LNCaP clone FGC (cell line): ENCODE measurements at places on chromosomes 6 and 20.
A peak's percentile ranks its signal among the peaks of the same experiment; 100 is the strongest.

DNA sequence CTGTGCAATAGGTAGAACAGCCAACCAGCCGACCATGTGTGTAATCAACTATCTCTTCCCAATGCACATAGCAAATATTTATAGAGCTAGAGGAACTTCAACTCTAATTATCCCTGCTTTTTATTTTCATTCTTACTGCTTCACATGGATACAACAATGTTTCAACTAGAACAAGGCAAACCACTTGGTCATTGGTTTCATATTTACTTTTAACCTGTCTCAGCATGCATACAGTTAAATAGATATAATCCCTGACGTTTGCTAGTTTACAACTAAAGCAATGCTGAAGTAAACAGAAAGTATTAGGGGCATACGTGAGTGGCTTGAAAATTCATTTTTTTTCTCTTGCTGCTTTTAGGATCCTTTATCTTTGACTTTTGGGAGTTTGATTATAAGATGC, 318.5 kb upstream of the MAP3K7 start:
- DNase-seq = no peak

DNA sequence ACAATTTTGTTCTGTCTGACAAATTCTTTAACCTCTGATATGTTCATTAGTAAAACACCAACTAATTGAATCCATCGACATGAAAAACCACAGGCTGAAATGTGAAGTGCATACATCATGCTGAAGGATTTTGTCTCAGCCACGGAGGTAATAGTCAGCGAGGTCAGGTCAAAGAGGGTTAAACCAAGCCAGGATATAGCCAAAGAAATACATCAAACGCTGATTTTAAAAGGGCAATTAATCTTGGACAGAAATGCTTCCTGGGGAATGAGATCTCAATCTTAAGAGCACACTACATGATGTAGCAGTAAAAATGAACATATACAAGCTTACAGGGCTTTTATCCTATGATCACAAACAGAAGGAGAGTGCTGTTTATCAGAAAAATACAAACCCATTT, 106.7 kb downstream of the PRDM1 start:
- no peak for DNase-seq

DNA sequence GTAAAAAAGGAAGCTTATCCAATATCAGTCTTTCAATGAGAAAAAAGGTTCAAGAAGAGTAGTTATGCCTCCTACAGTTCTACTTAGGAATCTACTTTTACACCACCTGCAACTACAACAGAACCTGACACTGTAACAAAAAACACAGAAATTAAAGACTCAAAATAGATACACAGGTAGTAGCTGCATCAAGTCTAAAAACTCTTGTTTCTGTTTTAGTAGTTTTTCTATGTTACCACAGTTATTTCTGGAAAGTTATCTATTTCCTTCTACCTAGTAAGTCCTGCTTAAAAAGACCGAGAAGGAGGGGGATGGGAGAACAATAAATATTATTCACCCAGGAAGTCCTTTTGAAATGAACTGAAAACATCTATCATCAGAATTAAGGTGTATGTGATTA, 52.5 kb downstream of the ATG5 start:
- no peak for DNase-seq

GRCh38 chr20:39751557-39752137, 789.5 kb downstream of the DHX35 start:
- DNase-seq = no peak

DNA sequence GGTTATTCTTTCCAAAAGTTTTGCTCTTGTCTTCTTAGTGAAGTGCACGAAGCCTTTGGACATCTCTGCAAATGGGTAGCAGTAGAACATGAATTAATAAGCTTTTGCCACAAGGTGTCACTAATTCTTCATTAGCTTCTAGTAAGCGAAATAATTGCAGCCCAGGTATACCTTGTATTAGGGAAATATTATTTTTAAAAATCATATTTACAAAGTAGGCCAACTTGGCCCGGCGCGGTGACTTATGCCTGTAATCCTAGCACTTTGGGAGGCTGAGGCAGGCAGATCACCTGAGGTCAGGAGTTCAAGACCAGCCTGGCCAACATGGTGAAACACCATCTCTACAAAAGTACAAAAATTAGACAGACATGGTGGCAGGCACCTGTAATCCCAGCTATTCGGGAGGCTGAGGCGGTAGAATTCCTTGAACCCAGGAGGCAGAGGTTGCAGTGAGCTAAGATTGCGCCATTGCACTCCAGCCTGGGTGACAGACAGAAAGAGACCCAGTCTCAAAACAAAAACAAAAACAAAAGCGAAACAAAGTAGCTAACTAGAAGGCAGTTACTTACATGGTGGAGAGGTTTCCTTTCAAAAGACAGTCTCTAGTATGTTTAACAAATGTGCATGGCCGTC, 8.8 kb upstream of the RSPH3 start:
- peak; percentile 2 for DNase-seq

DNA sequence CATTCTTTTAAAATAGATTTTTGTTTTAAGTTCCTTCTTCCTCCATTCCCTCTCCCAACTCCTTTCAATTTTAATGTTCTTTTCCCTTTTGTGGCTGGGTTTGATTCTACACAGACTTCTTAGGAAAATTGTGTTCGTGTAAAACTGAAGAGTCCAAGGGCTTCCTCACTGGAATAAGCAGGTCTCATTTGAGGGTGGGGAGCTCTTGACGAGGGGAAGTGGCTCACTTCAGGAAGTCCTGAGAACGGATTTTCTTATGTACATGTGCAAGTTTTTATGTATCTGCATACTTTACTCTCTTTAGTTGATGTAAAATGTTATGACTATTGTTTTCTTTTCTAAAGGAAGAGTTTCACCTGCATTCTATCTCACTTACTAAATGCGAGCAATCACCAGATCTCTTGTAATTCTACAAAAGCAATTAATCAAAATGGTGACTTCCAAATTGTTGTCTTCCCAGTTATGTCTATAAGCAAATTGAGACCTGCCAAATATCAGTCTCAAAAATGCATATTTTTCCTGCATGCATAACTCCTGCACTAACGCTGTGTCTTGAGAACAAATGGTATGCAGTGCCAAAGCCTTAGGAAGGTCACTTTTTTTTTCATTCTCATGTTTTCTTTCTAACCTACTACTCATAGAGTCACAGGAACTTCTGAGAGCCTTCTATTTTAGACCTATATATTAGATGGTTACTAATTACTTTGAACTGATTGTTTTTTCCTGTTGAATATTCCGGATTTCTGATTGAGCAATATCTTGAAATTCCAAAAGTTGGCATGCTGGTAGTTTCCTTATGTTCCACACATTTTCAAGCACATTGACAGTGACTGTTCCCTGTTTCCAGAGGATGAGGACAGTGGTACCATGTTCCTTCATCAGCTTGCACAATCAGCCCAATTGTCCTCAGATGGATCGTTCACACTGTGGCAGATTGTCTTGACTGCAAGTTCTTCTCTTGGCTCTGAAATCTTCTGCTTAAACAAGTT, 251.9 kb upstream of the PRDM1 start:
- no peak for DNase-seq

DNA sequence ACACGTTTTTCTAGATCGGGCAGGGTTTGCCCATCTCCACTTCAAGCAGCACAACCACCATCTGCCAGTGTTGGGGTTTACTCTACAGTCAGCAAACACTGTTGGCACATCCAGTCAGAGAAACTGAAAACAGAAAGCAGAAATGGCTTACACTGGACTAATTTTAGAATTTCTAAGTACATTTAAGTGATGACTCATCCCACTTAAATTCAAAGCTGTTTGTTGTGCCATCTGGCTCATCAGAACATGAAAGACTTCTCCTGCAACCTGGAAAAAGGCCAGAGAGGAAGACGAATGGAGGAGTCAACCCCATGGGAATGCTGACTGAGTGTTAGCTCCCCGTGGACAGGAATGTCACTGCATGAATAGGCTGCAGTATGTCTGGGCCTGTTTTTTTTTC, 21.8 kb downstream of the FAM209B start:
- DNase-seq = peak; percentile 23

DNA sequence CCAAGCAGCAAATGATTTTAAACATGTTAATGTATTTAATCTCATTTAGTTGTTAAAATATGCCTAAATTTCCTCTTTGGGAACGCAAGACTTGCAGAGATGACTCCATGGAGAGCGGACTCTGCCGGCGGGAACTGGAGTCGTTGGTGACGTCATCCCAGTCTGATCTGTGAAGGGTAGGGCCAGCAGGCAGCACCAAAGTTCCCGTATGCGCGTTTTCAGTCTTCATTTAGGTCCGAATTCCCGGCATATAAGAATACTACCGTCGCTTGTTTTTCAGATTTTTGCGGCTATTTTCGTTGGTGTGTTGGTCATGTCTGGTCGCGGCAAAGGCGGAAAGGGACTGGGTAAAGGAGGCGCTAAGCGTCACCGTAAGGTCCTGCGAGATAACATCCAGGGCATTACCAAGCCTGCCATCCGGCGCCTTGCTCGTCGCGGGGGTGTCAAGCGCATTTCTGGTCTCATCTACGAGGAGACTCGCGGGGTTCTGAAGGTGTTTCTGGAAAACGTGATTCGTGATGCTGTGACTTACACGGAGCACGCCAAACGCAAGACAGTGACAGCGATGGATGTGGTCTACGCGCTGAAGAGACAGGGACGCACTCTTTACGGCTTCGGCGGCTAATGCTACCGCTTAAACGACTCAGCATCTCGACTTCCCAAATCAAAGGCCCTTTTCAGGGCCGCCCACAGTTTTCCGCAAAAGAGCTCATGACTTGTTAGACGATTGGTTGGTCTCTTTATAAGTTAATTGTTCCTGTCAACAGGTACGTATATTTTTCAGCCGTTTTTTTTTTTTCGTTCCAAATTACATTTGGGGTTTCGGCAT, 117.3 kb downstream of the HFE start:
- DNase-seq = peak; percentile 94

GRCh38 chr6:1613688-1614447, 4.2 kb downstream of the FOXC1 start:
- DNase-seq = no peak

- no peak for DNase-seq
Measured at GRCh38 chr6:85193339-85193738, 256.5 kb upstream of the NT5E start.

GRCh38 chr6:111239461-111239860, 152.2 kb downstream of the SLC16A10 start:
- no peak for DNase-seq

- DNase-seq = no peak
Measured at GRCh38 chr6:71345476-71346333, 57.1 kb downstream of the OGFRL1 start.

DNA sequence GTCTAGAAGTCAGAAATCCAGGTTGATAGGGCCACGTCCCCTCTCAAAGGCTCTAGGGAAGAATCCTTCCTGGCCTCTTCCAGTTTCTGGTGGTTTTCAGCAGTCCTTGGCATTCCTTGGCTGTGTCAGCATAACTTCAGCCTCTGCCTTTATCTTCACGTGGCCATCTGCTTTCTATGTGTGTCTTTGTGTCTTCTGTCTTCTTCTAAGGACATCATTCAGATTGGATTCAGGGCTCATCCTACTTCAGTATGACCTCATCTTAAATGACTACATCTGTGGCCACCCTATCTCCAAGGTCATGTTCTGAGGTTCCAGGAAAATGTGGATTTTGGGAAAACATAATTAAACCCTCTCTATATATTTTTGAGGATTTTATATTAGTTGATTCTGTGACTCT, 23.0 kb downstream of the C6orf89 start:
- DNase-seq = no peak

- DNase-seq = no peak
Measured at GRCh38 chr20:63750807-63751470, 11.4 kb downstream of the SLC2A4RG start.

DNA sequence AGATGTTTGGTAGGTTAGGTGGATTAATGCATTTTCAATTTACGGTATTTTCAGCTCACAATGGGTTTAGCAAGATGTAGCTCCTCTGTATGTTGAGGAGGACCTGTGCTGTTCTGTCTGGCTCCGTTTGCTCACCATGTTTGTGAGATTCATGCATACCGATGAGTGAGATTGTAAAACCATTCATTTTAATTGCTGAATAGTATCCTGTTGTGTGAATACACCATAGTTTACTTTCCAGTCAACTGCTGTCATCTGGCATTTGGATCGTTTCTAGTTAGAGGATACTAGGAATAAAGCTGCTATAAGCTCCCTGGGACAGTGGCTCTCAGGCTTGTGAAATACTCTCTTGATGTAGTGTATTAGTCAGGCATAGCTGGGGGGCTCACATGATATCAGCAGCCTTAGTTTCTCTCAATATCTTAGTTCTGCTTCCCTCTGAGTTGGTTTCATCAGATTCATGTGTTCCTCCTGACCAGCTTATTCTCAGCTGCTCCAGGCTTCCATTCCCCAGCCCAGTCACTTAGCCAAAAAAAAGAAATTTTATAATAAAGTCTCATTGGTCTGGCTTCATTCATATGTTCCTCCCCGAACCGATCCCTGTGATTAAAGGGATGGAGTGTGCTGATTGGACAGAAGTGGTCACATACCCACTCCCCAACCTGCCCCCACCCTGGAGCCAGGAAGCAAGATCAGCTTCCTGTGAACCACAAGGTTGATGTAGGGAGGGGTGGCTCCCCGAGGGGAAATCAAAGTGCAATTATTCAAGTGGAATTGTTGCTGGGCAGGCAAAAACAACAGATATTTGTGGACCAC, 10.9 kb upstream of the B4GALT5 start:
- DNase-seq = no peak
